Vagina (tissue), 2 donors: ENCODE measurements at places on chromosomes 4 and X.

DNA sequence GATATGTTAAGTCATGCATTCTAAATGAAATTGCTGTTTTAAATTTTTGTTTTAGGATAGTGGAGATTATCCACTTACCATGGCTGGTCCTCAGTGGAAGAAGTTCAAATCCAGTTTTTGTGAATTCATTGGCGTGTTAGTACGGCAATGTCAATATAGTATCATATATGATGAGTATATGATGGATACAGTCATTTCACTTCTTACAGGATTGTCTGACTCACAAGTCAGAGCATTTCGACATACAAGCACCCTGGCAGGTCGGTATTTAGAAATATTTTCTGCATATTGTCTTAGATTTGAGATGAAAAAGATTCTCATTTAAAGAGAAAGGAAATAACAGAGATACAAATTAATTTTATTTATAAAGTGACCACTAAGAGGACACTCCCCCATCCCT lies 83.6 kb downstream of the STAG2 start:
- DNase-seq: no peak

DNA sequence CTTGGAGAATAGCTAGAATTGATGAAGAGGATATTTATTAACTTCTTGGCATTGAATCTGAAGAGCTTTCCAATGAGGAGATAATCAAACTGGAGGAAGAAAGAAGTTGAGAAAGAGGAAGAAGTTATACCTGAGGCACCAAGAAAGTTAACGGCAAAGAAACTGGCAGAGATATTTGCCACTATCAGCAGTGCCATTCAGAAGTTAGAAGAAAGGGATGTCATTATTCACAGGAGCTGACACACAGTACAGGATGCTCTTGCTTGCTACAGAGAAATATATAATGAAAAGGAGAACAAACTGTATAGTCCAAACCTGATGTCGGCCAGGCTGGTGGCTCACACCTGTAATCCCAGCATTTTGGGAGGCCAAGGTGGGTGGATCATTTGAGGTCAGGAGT lies 64.5 kb downstream of the MCUB start:
- DNase-seq: no peak

DNA sequence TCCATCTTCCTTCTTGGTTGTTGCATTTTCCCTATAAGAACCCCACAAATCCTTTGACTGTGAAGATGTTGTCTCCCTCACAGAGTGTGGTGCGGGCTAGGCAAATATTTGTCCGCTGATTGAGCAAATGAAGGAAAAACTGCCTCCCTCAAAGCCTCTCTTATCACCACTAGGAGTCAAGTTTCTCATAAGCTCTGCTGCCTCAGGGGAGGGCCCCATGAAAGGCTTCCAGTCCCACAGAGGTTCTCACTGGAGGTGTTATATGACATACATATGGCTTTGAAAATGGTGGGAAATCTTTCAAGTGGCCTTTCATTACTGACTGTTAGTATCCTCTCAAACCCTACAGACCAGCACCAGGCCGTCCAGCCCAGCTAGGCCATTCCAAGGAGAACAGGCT lies 9.3 kb downstream of the VGLL1 start:
- peak; percentile 34 for DNase-seq

DNA sequence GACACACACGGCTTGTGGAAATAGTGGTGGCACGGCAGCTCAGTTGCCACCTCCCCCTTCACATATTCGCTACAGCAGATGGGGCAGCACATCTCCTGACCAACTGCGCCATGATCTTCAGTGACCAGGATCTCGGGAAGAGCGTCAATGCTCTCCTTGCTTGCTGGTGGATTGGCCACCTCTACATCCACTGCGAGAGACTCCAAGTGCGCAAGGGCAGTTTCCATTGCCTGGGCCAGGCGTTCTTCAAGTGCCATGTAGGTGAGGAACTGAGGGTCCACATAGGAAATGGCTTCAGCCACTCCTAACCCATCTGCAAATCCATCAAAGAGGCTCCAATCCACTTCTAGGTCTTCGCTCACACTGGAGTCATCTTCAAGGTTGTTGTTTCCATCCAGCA lies 3.9 kb downstream of the PJA1 start:
- DNase-seq: peak; percentile 56

DNA sequence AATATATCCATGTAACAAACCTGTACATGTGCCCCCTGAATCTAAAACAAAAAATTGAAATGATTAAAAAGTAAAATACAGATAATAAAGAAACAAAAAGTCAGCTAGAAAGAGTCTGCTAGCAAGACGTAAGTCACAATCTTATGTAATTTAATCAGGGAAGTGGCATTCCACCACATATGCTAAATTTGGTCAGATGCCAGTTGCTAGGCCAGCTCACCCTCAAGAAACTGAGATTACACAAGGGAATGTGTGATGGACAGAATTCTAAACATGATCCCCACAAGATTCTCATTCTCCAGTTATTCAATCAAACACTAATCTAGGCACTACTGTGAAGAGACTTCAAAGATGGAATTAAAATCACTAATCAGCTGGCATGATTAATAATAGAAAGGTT lies 689.3 kb downstream of the CENPC start:
- no peak for DNase-seq

DNA sequence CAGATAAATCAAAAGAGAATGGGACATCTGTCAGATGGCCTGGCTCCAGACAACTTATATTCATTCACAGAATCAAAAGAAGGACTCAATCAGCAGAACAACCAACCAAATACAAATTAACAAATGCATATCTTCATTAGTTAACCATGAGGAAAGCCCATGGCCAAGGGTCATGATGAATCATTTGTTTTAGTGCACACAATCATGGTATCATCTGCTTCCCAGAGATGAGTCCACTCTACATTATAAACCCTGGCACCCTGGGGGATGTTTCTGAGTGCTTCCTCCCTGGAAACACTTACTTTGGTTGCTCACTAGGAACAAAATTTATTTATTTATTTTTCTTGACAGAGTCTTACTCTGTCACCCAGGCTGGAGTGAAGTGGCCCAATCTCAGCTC lies 453.3 kb upstream of the HS3ST1 start:
- DNase-seq: no peak

- no peak for DNase-seq
Observed at GRCh38 chr4:146638786-146639505, at the start of gene POU4F2. TSS of gene POU4F2 (plus strand) at chr4:146638893. CDS start at chr4:146639141, 248 bp downstream.

GRCh38 chr4:610411-611261 lies 14.7 kb upstream of the PDE6B start:
- no peak for DNase-seq

DNA sequence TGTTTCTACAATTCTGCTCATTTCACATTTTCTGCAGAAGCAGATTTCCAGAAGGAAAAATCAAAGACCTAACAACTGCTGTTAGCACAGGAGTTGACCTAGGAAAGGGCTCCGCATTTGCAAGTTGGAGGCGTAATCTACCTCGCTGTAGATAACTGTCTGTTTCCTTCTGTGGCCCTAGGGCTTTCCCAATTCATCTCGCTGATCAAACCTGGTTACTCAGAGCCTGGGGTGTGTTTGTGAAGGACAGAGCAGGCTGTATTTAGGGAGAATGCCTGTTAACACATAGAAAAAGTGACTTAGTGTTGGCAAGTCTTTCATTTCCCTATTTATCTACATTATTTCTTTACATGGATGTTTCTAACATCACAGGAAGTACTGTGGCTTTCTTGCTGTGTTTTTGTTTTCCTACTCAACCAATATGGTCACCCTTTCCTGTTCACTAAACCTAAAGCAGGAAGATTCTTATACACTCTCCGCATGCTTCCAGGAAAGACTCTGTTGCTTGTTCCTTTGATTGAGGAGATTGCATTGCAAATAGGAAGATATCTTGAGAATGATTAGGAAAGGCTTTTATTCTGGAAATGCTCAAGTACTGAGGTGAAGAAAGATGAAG lies 40.5 kb downstream of the AGA start:
- no peak for DNase-seq

DNA sequence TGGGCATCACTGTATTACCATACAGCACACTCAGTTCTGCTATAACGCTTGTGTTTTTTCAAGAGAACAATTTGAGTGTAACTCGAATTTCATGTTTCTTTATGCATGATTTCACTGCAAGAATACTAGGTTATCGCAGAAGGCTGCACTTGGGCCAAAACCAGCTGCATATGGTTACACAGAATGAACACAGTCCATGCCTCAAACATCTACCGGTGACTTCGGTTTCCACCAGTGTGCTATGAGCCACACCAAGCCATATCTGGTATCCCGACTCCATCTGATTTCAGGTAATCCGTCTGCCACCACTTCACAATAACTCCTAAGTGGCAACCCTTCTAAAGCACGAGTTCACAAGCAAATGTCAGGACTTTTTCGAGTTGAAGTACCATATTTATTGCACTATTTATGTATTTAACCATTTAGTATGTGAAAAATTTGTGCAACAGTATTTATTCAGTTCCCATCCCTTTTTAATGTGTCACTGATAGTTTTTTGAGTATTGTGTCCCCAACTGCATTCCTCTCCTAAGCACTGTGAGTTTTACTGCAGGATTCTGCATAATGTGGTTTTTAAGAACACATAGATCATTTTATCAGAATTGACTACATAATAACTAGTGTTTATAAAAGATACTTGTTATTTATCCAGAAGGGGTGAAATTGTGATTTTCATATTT lies 111.8 kb downstream of the APBB2 start:
- no peak for DNase-seq

GRCh38 chr4:108355902-108356535 lies 187.3 kb upstream of the LEF1 start:
- DNase-seq: no peak

DNA sequence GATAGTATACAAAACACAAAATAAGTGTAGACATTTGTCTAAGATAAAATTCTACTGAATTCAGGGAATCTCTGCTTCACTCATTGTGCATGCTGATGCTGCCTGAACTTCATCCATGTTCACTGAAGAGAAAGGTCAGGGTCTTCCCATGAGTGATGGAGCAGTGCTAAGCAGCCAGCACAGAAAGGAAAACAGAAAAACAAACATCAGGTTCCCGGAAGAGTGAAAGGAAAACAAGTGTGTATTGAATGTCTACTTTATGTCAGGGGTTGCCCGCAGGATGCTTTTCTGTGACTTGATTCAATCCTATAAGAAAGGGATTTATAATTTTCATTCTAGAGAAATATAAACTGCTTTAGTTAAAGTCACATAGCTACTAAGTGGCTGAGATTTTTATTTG lies 522.4 kb downstream of the RAB28 start:
- no peak for DNase-seq

DNA sequence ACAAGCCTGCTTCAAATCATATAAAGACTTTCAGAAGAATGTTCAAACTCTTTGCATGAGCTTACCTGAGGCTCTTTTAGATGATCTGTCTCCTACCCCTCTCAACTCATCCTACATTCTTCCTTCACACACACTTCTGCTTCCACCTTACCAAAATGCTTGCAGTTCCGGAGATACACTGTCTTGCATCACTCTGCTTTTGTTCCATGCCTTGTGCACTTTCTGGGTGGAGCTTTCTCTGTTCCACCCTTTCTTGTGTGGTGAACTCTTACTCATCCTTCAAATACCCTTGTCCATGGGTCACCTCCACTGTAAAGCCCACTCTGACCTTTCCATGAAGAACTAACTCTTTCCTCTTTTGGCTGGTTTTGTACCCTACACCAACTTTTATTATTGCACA lies 18.4 kb upstream of the MGST2 start:
- no peak for DNase-seq

GRCh38 chr4:172348426-172348825 lies 535.2 kb downstream of the GALNTL6 start:
- DNase-seq: no peak

DNA sequence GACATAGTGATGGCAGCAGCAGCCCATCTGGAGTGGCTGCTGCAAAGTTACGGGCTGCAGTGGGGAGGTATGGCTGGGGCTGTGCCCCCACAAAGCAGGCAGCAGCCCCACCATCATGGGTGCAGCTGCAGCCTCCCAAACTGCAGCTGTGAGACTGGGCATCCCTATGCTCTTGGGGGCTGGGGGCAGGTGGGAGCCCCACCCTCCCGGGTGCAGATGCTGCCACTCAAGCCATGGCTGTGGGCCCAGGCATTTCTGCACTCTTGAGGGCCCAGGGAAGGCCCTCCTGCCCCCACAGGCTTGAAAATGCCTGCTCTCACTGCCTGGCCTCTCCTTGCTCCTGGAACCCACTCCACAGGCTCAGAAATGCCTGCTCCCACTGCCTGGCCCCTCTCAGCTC lies 389.4 kb downstream of the TEX13C start:
- DNase-seq: no peak

DNA sequence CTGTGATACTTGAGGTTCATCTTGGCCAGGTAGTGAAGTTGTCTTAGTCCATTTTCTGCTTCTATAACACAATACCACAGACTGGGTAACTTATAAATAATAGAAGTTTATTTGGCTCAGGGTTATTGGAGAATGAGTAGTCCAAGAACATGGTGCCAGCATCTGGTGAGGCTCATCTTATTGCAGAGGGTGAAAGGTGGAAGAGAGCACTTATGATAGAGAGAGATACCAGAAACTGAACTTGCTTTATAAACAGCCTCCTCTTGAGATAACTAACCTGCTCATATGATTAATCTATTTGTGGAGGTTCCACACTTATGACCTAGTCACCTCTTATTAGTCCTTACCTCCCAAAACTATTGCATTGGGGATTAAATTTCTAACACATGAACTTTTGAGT lies 1.6 kb downstream of the C4orf51 start:
- no peak for DNase-seq

DNA sequence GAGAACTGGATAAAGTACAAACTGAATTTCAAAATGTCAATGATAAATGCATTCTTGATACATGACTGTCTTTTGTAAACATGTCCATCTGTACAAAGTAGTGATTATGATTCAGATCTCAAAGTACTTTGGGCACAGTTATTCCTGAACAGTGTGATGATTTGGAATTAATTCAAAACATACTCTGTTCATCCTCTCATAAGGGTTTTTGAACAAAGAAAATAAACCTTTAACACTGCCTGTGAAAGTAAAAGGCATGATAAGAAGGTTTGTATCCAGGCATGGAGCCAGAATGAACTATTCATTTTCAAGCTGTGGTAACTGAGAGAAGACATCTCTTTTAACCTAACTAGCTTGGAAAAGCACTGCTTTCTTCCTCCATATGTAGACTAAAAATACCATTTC lies 883 bp upstream of the KLHL4 start:
- no peak for DNase-seq

GRCh38 chrX:154348646-154349358 lies 25.6 kb downstream of the FLNA start:
- no peak for DNase-seq

DNA sequence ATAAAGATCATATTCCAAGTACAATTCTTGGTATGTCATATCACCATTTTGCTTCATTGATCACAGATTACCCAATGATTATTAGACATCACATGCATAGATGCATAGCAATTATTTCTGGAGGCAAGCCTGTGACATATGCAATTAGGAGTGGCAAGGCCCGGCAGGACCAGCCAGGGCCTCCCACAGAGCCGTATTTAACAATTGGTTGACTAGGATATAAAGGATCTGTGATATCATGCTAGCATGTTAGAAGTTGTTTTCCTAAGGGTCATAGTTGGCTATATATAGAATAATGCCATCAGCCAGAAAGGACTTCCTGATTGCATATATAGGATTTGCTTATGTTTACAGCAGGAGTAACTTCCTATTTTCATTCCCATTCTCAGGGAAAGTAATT lies 103.5 kb upstream of the OTUD4 start:
- DNase-seq: no peak
